ENCODE measurements at places on chromosomes 7 and 10.
A peak's percentile ranks its signal among the peaks of the same experiment; 100 is the strongest.

DNA sequence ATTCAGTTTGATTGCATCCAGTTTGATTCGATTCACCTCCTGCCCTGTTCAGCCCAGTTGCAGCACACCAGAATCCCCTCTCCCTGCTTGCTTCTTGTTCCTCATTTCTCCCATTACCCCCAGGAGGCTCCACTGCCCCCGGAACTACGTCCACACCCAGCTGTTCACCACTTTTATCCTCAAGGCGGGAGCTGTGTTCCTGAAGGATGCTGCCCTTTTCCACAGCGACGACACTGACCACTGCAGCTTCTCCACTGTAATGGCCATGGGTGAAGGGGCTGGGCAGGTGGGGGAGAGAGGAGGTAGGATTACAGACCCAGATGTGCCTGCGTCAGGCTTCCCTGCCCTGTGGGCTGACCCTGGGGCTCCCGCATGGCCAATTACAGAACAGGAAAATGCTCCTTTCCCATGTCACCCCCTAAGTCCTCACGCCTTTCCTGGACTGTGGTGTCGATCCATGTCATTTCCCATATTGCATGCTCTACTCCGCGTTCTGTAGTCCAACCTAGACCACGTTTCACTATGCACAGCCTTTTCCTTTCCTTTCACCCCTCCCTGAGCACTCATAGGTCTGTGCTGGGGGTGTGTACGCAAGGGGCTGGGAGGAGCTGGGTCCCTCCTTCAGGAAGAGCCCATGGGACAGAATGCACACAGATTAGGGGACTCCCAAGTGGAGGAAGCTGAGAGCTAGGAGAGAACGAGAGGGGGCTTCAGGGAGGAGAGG lies 8.2 kb downstream of the GHRHR start:
- DNase-seq = no peak

DNA sequence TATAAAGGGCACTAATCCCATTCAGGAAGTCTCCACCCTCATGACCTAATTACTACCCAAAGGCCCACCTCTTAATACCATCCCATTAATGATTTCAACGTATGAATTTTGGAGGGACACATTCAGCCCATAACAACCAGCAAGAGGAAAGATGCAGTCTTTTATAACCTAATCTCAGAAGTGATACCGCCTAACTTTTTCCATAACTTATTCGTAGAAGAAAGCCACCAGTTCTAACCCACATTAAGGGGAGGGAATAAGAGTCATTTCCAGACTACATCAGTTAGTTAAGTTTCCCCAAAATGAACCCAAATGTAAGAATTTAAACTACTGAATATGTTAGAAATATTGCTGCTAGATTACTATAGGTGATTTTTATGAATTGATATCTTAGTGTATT lies 32.1 kb upstream of the LHFPL3 start:
- DNase-seq = no peak

DNA sequence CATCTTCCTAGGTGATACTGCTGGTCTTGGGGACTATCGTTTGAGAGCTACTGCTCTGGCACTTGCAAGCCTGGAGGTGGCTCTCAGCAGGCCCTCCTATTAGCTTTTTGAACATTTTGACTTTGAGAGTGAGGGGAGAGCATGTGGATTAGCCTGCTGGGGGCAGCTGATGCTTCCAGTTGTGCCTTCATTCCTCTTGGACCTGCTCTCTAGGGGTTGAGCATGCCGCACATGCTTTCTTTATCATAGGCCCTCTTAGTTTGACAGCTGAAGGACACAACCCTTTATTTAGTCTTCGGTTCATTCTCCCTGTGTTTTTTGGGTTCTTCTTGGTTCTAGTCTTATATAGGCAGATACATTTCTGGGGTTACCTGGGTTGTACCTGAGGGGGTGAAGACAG lies 132.1 kb downstream of the GALNT17 start:
- no peak for DNase-seq

DNA sequence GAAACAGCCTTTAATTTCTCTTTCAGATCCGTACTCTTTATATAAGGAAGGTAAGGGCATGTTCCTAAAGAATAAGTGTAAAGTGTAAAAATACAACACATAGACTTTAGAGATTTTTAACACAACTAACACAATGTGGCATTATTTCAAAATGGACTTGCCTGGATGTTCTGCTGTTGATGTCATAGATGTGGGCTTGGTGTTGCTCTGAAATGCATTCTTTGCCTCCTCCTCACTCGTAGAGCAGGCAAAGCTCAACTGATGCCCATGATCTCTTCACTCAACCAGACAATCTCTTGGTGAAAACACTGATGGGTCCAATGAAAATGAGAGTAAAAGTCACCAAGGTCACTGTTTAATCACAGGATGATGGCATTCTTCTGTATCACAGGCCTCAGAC lies 174.2 kb upstream of the TCERG1L start:
- no peak for DNase-seq

DNA sequence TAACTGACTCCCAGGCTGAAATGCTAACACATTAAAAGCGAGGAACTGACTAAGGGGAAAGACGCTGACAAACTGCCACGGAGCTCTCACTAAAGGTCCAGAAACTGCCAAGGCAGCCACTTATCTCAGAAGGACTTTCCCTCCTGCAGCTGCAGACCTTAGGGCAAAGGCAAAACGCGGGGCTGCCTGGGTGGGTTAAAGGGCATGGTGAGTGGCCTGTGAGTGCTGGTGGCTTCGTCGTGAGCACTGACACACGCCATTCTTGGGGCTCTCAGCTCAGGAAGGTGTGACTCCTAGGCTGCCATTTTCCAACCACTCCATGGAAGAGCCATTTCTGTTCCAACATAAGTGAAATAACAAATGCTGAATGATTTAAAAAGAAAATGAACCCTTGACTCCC lies 232.5 kb downstream of the COBL start:
- DNase-seq = no peak

- no peak for DNase-seq
Observed at GRCh38 chr10:75392271-75392670, 9.3 kb downstream of the ZNF503 start.

DNA sequence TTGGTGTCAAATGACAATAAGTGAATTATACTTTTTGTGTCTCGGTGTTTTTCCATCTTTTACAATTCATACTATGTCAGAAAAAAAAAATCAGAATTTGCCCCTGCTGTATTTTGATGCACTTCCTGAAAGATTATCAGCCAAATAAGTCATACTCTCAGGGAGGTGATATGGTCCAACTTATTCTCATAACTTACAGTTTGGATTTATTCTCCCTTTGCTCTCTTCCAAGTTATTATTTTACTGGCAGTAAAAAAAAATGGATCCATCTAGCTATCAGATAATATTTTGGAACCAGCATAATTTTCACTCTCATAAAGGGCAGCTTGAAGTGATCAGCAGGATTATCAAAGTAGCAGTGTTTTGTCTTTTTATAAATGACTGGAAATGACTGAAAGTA lies 337.1 kb downstream of the BMPER start:
- no peak for DNase-seq

DNA sequence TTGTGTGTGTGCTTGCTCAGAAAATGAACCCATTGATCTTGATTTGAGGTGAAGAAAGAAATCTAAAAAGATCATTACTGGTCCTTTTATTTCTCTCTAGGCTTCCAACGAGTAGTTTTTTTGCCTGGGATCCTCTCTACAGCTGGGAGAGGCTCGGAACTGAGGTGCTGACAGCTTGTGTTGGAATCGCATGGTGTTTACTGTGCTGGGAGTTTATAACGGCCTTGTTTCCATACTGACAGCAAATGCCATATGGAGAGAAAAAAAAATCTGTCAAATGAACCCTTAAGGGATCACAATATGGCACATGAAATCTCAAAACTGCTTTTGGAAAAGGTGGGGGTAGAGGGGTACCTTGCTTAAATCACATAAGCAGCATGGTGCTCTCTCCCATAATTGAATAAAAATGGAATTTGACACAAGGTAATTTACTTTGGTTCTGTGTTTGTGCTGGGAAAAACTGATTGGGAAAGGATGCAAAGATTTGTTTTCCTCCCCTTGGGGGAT lies 165.0 kb downstream of the RGS10 start:
- DNase-seq = no peak

DNA sequence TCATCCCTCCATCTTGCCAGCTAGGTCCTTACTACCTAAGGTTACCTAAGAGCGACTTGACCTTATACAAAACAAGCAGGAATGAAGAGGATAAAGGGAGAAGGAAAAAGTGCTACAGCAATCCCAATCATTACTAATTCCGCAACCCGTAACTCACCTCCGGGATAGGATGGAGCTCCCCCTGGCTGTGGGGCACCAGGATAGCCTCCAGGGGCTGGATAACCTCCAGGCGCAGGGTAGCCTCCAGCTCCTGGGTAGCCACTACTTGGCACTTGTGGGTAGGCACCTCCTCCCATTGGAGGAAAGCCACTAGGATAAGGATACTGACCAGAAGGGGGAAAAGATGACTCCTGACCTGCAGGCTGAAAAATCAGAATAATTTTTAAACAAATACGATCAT lies 15.8 kb downstream of the ANXA7 start:
- no peak for DNase-seq

DNA sequence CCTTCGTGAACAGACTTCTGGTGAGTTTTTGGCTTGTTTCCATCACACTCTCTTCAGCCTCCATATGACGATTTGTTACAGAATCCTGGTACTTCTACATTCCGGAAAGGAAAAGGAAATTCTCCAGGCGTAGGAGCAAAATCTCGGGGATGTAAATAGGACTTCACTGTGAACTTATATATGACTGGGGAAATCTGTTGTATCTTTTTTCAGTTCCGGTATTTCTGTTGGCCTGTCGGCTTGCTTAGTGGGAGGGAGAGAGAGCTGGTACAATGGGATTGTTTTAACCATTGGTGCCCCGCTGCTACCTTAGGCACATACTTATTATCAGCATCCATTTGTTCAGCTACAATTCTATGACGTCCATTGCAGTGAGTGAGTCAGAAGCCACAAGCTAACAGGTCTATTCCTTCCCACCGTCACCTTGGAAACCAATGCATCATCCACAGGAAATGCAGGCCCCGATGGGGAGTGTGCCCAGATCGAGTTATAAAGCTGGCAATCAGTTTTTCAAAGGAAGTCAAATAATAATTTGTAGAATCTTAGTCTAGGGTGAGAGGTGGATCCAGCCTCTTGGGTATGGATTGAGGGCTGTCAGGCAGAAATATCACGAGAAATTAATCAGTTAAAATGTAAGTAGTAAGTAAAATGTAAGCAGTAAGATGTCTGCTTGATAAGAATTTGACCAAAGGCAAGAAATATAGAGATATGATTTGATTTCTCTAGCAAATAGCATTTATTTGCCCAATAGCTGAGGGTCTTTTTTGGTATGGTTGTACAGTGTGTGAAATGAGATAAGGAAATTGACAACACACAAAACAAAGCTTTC lies 92.0 kb upstream of the MKLN1 start:
- peak; percentile 52 for DNase-seq

GRCh38 chr7:66662646-66663264 lies 34.1 kb downstream of the KCTD7 start:
- DNase-seq = no peak

DNA sequence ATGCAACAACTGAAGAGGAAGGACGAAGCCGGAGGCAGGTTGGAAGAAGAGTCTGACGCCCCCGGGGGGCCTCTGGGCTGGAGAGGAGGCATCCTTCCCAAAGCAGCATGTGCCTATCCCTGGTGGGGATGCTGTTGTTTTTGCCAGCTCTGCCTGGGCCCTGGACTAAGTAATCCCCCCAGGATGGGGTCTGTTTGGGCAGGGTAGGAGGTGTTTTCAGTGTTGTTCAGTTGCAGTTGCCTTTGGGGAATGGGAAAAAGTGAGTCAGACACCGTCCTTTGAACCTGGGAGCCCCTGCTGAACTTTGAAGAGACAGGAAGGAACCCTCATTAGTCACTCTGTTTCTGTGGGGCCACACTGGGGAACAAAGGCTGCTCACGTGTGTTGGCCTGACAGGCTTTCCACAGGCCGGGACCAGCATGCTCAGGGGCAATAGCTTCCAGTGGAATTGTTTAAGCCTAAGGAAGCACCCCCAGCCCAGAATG lies 35.2 kb upstream of the GDF10 start:
- no peak for DNase-seq

- DNase-seq = no peak
Observed at GRCh38 chr7:140079121-140079536, 16.4 kb upstream of the PARP12 start.

DNA sequence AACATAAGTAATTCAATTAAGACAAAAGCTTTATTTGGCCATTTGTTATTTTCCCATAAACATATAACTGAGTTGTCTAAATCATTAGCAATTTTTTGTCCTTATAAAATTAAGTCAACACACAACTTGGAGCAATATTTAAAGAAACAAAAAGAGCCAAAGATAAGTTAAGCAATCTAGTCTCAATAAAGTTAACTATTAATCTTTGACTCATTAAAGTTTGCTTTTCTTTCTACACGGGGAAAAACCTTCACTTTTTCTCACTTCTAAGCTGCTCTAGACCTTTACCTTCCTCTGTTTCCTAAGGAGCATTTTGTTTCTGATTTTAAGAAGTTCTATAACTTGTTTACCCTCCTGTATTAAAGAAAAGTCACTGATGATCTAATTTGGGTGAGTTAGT lies 867.1 kb upstream of the PHF14 start:
- no peak for DNase-seq

Measured in hypothalamus (tissue), 51 donors.